Activated T-cell treated with anti-CD3 and anti-CD28 coated beads, Interleukin-2, amount 50 U/mL, for 24 hours (primary cell): ENCODE measurements at places on chromosomes 5 and 9.

DNA sequence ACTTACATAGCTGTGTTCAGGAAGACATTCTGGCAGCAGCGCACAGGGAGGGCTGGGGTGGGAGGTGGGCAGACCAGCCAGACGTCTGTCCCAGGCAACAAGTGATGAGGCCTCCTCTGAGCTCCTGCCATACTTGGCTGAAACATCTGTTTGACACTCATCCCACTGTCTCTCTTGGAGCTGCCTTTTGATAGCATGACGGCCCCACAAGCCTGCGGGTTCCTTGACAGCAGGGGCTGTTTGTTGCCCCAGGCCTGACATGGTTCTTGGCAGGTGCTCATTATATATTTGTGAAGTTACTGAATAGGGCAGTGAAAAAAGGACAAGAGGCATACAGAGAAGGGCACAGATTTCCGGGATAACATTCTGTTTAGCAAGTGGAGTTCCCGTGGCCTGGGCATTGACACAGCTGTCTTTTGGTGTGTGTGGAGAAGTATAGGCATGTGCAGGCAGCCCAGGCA, 22.2 kb upstream of the B4GALT1 start:
- no peak for DNase-seq

DNA sequence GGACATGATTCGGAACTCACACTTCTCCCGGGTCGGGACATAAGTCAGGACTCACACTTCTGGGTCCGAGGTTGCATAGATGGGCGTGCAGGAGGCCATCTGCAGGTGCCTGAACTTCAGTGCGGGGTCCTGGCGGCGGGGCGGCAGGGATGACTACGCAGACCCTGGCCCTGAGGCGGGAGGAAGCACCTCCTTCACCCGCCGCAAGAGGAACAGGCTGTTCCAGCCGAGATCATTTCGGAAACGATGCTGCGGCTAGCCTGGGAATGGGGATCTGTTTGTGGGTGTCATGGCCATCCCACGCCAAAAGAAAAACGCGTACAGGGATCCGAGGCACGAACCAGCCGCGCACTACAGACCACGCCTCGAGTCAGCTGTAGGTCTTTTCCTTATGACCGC, 196.6 kb downstream of the TTLL11 start:
- no peak for DNase-seq

DNA sequence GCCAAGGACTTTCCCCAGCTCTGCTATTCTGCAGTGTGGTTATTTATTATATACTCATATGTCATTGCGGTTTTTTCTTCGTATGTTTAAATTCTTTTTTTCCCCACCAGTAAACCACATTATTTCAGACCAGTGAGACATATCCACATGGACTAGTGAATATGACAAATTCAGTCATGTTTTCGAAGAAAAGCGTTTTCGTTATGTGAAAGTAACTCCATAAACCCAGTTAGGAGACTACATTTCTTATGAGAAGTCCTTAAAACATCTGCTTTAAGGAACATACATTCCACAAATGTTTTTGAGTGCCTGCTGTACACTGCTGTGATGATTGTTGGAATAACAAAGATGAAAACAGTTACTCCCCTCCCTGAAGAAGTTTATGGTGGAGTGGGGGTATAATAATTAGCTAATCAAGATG, 591.8 kb upstream of the CLINT1 start:
- no peak for DNase-seq

- no peak for DNase-seq
Measured at GRCh38 chr5:66406761-66407336, 189.3 kb upstream of the MAST4 start.

GRCh38 chr9:37806271-37806670, 5.7 kb downstream of the DCAF10 start:
- no peak for DNase-seq

GRCh38 chr9:19102181-19102630, 498 bp downstream of the HAUS6 start:
- no peak for DNase-seq

- DNase-seq = no peak
Measured at GRCh38 chr5:68290260-68290674, 74.7 kb downstream of the PIK3R1 start.

- no peak for DNase-seq
Measured at GRCh38 chr5:7616897-7617296, 221.0 kb downstream of the ADCY2 start.

- DNase-seq = no peak
Measured at GRCh38 chr5:169126481-169127021, 174.4 kb downstream of the SLIT3 start.
